ENCODE measurements at places on chromosomes 3 and 15.
A peak's percentile ranks its signal among the peaks of the same experiment; 100 is the strongest.

- DNase-seq: no peak
These were observed 47.2 kb upstream of the RASA2 start for GRCh38 chr3:141439589-141439988.

DNA sequence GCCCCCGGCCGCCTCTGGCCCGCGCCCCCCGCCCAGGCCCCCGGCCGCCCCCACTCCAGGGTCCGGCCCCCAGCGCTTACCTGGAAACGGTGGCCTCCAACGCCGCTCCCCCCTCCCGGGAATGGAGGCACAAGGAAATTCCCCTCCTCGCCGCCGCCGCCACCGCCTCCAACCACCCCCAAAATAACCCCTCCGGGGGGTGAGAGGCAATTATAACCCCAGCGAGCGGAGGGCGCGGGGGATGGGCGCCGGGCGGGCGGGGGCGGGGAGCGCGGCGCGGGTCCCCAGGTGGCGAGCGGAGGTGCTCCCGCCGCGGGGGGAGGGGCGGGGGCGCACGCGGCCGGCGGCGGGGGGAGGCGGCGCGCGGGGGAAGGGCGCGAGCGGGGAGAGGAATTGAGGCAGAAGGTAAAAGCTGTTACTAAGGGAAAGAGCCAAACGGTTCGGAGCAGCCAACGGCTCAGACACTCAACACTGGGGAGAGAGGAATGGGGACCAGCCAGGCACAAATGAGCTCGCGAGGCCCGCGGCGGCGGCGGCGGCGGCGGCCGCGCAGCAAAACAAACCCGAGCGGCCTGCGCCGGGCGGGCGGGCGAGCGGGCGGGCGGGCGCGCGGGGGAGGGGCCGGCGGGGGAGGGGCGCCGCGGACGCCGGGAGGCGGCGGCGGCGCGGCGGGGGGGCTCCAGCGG is at the start of gene TBL1XR1:
TSS of gene TBL1XR1 (minus strand) at position 442 of the 686 bp plus-strand sequence. CDS start 132,505 bp downstream, outside the sequence.
- peak; percentile 69 for DNase-seq

DNA sequence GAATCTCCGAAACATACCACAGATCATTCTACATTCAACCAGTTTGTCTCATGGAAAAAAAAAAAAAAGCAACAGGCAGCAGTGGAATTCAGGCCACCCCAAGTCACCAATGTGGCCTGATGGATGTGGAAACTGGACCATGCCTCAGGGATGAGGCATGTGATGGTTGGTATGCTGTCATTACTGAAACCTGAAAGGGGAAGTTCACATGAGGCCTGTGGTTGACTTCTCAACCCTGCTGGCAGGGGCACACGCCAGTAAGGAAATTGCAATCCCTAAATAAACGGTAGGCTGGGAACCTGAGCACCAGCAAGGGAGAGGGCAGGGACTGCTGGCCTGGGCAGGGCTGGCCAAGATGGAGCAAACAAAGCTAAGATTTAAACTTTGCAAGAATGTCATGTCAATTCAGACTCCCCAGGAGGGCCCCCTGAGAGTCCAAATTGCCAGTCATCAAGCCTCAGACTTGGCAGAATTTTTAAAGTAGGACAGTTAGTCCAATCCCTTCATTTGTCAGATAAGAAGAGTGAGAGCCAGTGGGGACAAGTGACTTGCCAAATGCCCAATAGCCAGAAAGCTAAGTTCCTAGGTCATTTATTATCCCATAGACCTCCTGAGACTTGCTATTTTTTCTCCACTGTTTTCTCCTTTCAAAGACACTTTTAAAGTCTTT is 310.4 kb downstream of the ERC2 start:
- DNase-seq: no peak

DNA sequence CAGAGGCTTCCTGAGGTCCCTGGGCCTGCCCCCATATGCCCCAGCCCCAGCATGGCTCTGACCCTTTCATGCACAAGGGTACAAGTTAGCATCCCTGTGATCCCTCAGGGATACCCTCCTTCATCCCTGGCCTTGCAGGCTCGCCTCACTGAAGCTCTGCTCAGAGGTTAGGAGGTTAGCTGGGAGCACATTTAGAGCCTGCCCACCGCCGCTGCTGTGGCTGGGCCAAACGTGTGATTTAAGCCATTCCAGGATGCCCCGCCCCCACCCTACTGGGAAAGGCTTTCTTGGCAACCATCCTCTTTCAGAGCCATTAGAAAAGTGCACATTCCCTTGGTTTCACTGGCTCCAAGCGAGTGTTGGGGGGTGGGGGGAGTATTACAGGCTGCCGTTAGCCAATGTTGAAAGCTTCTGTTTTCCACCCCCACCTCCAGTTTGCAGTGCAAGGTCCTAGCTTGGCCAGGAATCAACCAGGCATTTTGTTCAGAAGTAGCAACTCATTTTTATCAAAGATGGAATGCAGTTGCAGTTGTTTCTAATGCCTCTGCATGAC is 6.3 kb upstream of the HES1 start:
- DNase-seq: no peak

- DNase-seq: no peak
These were observed 9.8 kb downstream of the GMPS start for GRCh38 chr3:155880286-155880685.

DNA sequence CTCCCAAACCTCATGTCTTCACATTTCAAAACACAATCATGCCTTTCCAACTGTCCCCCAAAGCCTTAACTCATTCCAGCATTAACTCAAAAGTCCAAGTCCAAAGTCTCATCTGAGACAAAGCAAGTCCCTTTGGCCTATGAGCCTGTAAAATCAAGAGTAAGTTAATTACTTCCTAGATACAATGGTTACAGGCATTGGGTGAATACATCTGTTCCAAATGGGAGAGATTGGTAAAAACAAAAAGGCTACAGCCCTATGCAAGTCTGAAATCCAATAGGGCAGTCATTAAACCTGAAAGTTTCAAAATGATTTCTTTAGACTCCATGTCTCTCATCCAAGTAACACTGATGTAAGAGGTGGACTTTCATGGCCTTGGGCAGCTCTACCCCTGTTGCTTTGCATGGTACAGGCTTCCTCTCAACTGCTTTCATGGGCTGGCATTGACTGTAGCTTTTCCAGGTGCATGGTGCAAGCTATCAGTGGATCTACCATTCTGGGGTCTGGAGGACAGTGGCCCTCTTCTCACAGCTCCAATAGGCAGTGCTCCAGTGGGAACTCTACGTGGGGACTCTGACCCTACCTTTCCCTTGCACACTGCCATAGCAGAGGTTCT is 55.0 kb upstream of the PLSCR4 start:
- DNase-seq: no peak

- DNase-seq: no peak
These were observed 1.7 kb downstream of the KLHL25 start for GRCh38 chr15:85792912-85793590.

GRCh38 chr3:136772709-136773108 is 20.5 kb upstream of the STAG1 start:
- DNase-seq: no peak

GRCh38 chr15:42070279-42070975 is 23.9 kb downstream of the PLA2G4D start:
- no peak for DNase-seq

GRCh38 chr3:193777524-193777923 is 184.5 kb downstream of the OPA1 start:
- DNase-seq: no peak

DNA sequence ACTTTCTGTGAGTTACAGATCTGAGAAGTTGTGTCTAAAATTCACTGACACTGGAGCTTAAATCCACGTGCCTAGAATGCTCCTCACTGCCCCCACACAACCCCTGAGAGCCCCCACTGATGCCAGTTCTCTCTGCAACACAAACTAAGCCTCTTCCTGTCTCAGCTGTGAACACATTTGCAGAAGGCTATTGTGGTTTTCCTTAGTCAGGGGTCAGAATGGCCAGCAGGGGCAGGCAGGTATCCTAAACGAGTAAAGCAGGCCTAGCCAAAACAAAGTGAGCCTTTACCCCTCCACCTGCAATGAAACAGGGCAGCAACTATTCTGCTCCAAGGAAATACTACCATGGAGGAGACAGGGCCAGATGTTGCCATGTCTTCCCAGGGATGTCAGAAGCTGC is 78.6 kb downstream of the FHIT start:
- DNase-seq: no peak

DNA sequence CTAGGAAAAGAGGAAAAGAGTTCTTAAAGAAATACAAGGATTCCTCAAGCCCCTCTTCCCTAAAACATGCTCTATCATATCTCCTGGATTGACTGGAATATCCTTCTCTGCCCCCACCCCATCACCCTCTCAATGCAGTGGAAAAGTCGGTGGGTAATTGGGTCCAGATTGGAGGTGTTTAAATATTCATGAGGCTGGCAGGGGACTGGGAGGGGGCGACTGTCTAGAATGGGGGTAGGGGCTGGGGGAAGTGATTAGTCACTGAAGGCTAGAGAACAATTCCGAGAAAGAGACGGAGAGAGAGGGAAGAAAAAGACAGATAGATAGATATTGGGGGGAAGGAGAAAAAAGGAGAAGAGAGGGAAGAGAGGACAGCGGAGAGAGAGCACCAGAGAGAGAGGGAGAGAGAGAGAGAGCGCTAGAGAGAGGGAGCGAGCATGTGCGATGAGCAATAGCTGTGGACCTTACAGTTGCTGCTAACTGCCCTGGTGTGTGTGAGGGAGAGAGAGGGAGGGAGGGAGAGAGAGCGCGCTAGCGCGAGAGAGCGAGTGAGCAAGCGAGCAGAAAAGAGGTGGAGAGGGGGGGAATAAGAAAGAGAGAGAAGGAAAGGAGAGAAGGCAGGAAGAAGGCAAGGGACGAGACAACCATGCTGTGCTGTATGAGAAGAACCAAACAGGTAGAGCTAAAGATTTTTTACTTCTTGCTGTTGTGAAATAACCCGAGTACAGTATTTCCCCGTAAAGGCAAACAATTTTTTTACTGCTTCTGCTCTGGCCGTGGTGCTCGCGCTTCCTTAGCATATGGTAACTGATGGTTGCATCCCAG is at the start of gene GAP43:
TSS of gene GAP43 (plus strand) at position 467 of the 825 bp plus-strand sequence. CDS start at position 647, 180 bp downstream.
- no peak for DNase-seq

GRCh38 chr3:181384970-181385369 is 326.8 kb upstream of the SOX2 start:
- no peak for DNase-seq

GRCh38 chr15:70555713-70556112 is 207.6 kb downstream of the UACA start:
- no peak for DNase-seq

GRCh38 chr15:74007820-74008371 is 13.4 kb downstream of the PML start:
- no peak for DNase-seq

- no peak for DNase-seq
These were observed 203.1 kb upstream of the SEMA6D start for GRCh38 chr15:47514200-47514652.

DNA sequence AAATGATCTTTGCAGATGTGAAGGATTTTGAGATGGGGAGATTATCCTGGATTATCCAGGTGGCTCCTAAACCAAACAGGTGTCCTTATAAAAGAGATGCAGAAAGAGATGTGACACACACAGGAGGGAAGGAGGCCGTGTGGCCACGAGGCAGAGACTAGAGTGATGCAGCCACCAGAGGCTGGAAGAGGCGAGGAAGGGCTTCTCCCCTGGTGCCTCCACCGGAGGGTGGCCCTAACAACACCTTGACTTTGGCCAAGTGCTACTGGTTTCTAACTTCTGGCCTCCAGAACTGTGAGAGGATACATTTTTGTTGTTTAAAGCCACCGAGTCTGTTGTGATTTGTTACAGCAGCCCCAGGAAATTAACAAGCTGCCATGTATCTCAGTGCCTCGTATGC is 127.1 kb downstream of the ASB7 start:
- no peak for DNase-seq

DNA sequence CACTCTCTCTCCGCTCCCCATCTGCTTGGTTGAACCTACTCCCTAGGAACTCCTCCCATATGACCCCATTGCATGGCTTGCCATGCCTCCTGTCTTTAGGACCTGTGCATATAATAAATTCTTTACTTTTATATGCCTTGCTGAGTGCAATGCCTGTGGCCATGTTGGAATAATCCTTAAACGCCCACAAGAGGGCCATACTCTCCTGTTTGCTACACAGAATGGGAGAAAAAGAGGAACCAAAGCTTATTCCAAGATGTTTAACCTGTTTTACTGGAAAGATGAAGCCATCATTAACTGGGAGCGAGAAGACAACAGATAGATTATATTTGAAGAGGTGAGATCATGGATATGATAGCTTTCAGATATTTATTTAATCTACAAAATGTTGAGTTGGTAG is 1097.8 kb downstream of the NAALADL2 start:
- no peak for DNase-seq

GRCh38 chr3:133620066-133620784 is 41.5 kb downstream of the TOPBP1 start:
- DNase-seq: no peak

DNA sequence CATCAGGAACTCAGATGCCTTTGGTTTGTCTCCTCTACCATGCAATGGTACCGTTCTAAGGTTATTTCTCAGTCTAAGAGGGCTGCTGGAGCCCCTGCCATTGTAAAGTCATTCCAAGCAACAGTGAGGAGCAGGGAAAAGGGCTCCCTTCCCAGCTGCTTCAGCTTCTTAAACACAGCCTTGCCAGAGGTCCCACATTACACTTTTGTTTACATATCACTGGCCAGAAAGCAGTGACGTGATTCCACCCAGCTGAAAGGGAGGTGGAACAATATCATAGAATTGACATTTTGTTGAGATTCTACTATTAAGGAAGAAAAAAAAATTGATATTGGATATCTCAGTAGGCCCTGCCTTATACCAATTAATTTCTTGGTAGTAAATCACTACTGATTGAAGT is 194.6 kb downstream of the SUCLG2 start:
- no peak for DNase-seq

DNA sequence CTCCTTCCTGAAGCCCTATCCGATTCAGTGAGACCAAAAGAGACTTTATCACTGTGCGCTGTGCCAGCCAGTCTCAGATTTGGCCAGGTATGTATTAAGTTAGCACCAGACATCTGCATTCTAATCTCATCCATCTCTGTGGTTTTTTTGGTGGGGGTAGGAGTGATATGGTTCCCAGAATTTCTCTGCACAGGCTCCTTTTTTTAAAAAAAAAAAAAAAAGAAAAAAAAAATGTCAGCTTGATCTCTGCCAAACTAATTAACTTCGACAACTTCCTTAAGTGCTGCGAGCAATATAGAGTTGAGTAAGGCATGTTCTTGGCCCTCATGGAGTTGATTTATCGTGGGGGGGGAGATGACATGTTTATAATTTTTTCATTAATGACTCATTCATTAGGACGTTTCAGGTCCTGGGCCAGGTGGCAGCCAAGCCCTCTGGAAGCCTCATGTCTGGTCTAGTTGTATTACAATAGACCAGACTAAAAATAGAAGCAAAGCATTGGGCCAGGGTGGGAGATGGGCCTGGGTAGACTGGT is 12.9 kb downstream of the SLCO3A1 start:
- no peak for DNase-seq

GRCh38 chr3:42256135-42256819 is 9.7 kb downstream of the CCK start:
- DNase-seq: no peak

DNA sequence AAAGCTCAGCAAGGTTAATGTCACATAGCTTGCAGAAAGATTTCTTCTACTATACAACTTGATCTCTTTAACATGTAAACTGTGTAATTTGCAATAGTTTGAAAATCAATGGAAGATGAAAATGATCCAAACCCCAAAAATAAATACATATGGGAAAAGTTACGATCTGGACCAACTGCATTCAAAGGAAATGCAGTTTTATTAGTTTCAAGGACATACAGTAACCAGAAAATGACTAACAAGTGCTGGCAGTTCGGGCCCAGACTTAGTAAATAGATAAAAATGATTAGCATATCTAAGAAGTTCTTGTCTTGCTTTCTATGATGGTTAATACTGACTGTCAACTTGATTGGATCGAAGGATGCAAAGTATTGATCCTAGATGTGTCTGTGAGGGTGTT is 37.3 kb upstream of the LEKR1 start:
- no peak for DNase-seq

- DNase-seq: no peak
These were observed 118.1 kb downstream of the CLSTN2 start for GRCh38 chr3:140052771-140053702.

All from stimulated activated CD8-positive, alpha-beta memory T cell treated with anti-CD3 and anti-CD28 coated beads, Interleukin-7, amount 100 ng/mL, for 1 hour (primary cell).